A549 treated with GW870086 at 1 μM for 4 hours (cell line): ENCODE measurements at places on chromosomes 7 and 10. TPM values are rescaled to one million over a fixed set of nuclear protein-coding genes. Genes with fewer than 3 reads are reported as not detected.

The BZW2 gene
- 96.7 to 99.5 TPM (median 97.8 TPM) in 5 replicates for total RNA-seq

The VCL gene
- 108 to 155 TPM (median 136 TPM) in 5 replicates for total RNA-seq

The APBB1IP gene
- 5.7 to 6.8 TPM (median 6.5 TPM) in 5 replicates for total RNA-seq

The C7orf33 gene
- total RNA-seq, result not detected in 5 replicates

The BLNK gene
- not detected in 5 replicates for total RNA-seq

The SRRM3 gene
- total RNA-seq, result 8.2 to 12.5 TPM (median 11.2 TPM) in 5 replicates

The CALN1 gene
- not detected in 5 replicates for total RNA-seq

The DCLRE1A gene
- total RNA-seq, result 8.7 to 10.4 TPM (median 10.0 TPM) in 5 replicates

The SHTN1 gene
- total RNA-seq, result 21.9 to 27.6 TPM (median 26.1 TPM) in 5 replicates

The MACC1 gene
- total RNA-seq, result not detected in 5 replicates

The NPVF gene
- not detected in 5 replicates for total RNA-seq

The FAM25A gene
- total RNA-seq, result not detected in 5 replicates

The PDGFA gene
- total RNA-seq, result 24.2 to 29.2 TPM (median 25.2 TPM) in 5 replicates

The CALU gene
- 124 to 198 TPM (median 160 TPM) in 5 replicates for total RNA-seq

The IFIT2 gene
- total RNA-seq, result 2.0 to 3.3 TPM (median 2.6 TPM) in 5 replicates

The CRPPA gene
- total RNA-seq, result 0.36 to 0.85 TPM (median 0.59 TPM) in 5 replicates

The ZNF804B gene
- total RNA-seq, result not detected in 5 replicates

The PWWP2B gene
- total RNA-seq, result 12.9 to 17.1 TPM (median 16.0 TPM) in 5 replicates

The SEMA4G gene
- total RNA-seq, result 7.5 to 9.3 TPM (median 8.7 TPM) in 5 replicates

The MYL10 gene
- not detected in 5 replicates for total RNA-seq

The FBXO24 gene
- 0.15 to 0.51 TPM (median 0.34 TPM) in 5 replicates for total RNA-seq

The RAB19 gene
- not detected in 5 replicates for total RNA-seq

The ACSL5 gene
- total RNA-seq, result 0.10 to 0.39 TPM (median 0.26 TPM) in 5 replicates
